Tibial artery (tissue), 4 donors: ENCODE measurements at places on chromosomes 5 and 9.

GRCh38 chr9:2800394-2801179 is 43.3 kb downstream of the PUM3 start:
- no peak for DNase-seq

DNA sequence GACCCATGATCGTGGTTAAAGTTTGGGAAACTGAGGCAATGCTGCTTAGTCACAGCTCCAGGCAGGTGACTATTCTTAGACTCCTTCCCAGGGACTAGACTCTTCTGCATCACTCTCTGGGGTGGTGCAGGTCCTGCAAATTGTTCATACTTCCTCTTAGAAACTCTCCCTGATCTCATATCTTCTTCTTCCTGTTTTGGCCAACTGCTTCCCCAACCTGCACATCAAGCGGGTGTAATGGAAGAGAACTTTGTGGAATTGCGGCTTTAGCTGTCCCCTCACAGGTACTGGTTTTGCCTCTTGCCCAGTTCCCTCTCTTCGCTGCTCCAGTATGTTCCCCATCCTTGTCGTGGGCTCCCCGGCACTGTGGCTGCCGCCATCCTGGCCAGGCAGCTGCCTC is 111.5 kb upstream of the CTSL start:
- no peak for DNase-seq

DNA sequence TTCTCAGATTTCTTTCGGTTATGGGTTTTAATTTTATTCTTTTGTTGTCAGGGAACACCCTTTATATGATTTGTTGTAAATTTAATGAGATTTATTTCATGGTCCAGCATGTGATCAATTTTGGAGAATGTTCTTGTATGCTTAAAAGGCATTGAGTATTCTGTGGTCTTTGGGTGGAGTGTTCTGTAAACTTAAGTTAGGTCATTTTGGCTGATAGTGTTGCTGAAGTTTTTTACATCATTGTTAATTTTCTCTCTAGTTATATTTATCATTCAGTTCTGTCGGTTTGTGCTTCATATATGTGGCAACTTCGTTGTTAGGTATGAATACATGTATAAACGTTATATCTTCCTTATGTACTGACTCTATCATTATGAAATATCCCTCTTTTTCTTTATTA is 55.5 kb downstream of the NIPBL start:
- no peak for DNase-seq

DNA sequence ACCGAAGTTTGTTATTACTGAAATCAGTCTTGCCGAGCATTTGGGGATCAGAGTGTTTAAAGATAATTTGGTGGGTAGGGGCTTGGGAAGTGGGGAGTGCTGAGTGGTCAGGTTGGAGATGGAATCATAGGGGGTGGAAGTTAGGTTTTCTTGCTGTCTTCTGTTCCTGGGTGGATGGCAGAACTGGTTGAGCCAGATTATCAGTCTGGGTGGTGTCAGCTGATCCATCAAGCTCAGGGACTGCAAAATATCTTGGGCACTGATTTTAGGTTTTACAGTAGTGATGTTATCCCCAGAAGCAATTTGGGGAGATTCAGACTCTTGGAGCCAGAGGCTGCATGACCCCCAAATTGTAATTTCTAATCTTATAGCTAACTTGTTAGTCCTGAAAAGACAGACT is 5.4 kb upstream of the ANKRD31 start:
- DNase-seq = no peak

- no peak for DNase-seq
Measured at GRCh38 chr5:67082941-67083340, 113.7 kb downstream of the CD180 start.

DNA sequence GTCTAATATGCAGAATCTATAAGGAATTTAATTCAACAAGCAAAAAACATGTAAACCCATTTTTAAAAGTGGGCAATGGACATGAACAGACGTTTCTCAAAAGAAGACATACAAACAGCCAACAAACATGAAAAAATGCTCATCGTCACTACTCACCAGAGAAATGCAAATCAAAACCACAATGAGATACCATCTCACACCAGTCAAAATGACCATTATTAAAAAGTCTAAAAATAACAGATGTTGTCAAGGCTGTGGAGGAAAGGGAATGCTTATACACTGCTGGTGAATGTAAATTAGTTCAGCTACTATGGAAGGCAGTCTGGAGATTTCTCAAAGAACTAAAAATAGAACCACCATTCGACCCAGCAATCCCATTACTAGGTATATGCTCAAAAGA is 3.1 kb upstream of the KLHL3 start:
- no peak for DNase-seq

DNA sequence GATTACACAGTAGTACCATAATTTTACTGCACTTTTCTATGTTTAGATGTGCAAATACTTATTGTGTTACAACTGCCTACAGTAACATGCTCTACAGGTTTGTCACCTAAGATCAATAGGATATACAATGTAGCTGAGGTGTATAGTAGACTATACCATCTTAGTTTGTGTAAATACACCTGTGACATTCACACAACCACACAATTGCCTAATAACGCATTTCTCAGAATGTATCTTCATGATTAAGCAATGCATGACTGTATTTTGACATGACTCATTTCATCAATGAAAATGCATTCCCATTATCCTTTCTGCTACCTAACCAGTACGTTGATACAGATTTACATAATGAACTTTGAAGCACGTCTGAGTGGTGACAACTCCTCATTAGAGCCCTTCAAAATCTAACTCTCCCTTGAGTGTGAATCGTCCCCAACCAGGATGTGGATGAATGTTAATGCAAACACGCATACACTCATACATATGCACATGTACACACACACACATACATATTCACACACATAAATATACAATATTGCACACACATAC is 28.4 kb downstream of the GZMK start:
- no peak for DNase-seq

- DNase-seq = no peak
Measured at GRCh38 chr5:16456103-16456832, 9.3 kb downstream of the ZNF622 start.

DNA sequence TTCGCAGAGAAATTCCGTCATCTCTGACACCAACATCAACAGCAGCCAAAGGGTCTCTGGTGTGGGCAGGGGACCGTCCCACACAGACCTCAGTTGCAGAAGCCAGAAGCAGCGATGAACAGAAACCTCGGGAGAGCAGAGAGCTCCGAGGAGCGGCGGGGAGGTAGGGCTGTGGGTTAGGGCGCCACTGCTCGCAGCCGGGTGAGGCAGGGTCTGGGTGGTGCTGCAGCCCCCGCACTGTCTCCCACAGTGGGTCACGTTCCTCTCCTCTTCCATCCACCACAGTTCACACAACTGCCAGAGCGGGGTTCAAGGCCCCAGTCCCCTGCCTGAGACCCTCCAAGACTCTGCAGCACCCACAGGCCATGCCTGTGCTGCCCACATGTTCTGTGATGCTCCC is 99.9 kb downstream of the OLFM1 start:
- no peak for DNase-seq

DNA sequence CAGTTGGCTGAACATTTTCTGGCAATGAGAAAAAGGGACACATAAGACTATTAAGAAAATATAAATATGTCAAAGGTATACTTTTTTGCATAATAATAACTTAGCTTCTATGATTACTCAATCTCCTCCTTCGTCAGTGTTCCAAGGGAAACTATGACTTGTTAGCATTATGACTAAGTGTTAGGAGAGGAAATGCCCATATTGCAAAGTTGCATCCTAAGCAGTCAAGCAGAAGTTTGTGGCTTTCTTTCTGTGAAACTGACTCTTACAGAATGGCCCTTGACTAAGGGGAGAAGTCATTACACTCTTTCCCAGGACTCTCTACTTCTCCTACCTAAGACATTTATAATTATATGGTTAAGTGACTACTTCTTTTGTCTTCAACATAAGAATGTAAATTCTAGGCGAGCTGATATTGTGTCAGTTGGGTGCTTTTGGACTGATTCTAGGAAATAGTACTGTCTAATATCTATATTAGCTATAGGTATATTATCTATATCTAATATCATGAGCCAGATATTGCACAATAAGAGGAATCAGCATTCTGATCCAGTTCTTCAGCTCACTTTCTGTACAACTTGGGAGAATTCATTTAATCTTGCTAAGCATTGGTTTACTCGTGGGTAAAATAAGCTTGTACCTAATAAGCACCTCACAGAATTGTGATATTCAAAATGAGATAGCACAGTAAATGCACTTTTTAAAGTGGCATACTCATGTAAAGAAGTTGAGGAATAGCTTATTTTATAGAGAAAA is 16.4 kb upstream of the SPINK6 start:
- no peak for DNase-seq
